ENCODE measurements at places on chromosomes 2 and 18.

GRCh38 chr2:13289310-13289709 is 572.6 kb downstream of the TRIB2 start:
- DNase-seq, result no peak

DNA sequence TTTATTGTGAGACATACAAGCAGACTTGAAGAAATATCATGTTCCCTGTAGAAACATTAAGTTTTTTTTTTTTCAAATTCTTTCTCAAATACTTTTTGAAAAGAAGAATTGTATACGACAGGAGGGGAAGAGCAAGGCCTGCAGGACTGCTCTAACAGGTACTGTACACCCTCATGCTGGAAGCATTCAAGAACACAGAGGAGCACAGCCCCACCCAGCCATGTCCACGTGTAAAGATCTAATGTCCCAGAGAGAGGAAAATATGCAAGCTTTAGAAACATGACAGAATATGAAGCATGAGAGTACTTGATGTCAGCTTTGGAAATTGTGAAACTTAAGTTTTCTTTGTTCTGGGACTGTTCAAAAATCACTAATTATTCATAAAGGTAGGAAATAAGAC is 191.6 kb downstream of the TTC32 start:
- no peak for DNase-seq

DNA sequence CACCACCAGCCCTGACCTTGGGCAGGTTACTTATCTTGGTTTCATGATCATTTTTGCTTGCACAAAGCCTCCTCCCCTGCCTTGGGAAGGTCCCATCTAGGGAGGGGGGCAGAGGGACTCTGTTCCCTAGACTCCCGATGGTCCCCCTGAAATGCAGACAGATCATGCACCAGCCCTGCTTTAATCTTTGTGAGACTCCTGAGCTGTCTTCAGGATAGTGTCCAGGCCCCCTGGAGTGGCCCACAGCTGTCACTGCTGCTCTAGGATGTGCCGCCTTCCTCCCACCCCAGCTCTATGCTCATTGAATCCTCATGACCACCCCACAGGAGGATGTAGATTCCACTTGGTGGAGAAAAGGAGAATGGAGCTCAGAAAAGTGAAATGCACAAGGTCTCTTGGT is 28.0 kb downstream of the PCARE start:
- DNase-seq, result no peak

- no peak for DNase-seq
Measured at GRCh38 chr2:174224665-174225288, 23.6 kb downstream of the OLA1 start.

DNA sequence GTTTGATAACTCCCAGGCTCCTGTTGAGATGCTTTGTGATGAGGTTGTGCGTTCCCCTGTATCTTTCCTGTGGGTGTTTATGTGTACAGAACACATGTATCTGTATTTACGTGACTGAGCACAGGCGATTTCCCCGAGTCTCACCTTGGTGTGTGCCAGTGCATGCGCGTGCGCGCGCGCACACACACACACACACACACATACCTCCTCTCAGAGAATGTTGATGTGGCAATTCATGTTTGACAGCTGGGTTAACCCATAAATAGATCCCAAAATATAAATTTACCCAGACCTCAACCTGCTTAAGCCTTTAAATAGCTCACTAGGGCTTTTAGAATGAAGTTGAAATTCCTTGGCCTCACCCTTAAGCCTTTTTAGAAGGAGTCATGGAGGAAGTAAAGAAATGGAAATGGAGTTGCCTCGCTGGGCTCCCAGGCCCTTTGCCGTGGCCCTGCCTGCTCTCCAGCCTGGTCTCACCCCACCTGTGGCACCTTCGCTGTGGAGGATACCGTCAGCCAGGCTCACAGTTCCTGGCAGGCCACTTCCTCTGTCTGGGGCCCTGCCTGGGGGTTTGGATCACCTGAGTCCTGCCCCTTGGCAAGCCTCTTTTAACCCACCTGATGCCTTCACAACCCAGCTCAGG is 20.3 kb downstream of the AGAP1 start:
- no peak for DNase-seq

- DNase-seq, result peak; percentile 49
Measured at GRCh38 chr18:36903215-36903928, 74.4 kb downstream of the KIAA1328 start.

- DNase-seq, result no peak
Measured at GRCh38 chr2:70979626-70980025, 1.2 kb downstream of the ANKRD53 start.

GRCh38 chr2:110149330-110150220 is 34.0 kb upstream of the MALL start:
- peak; percentile 74 for DNase-seq

DNA sequence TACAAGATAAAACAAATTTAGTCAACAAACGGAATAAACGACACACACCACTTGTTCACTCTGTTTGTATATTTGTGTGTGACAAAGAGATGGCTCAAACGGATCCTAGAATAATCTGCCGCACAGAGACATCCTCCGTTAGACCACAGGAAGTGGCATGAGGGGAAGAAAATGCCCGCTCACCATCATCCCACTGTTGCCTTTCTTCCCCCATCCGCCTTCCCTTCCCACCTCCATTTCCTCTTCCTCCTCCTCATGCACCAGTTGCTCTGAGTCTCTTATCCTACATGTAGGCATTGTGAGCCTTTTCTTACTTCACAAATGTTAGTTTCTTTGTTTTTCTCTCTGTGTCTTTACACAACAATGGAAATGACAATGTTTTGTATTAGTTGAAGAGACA is 228.5 kb upstream of the SMIM21 start:
- DNase-seq, result no peak

DNA sequence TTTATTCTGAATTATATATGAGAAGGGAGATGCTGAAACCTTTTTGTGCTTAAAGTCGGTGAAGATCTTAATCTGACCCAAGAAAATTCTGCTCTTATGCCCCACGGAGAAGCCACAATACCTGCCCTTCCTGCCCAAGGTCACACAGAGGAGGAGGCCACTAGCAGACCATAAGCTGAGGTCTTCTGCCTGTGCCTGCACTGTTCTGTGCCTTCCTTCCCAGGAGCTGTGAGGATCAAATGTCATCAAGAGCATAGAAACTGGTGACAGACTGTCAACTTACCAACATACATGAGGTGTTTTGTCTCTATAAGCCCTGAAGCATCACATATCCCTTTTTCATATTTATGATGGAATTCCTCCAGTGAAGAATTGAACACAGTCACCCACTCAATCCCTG is 233.3 kb downstream of the C1D start:
- DNase-seq, result no peak

- DNase-seq, result no peak
Measured at GRCh38 chr18:23730857-23731256, 41.6 kb downstream of the LAMA3 start.

GRCh38 chr2:29223851-29224692 is 108.9 kb downstream of the CLIP4 start:
- peak; percentile 72 for DNase-seq

GRCh38 chr2:123002660-123003248 is 1022.3 kb upstream of the CNTNAP5 start:
- no peak for DNase-seq

GRCh38 chr18:63409301-63409700 is 13.0 kb downstream of the VPS4B start:
- DNase-seq, result peak; percentile 30

GRCh38 chr2:3641841-3642421 is 16.1 kb upstream of the ALLC start:
- DNase-seq, result no peak

GRCh38 chr2:67379048-67379447 is 18.1 kb upstream of the ETAA1 start:
- no peak for DNase-seq

- no peak for DNase-seq
Measured at GRCh38 chr2:88450925-88451810, 1.3 kb downstream of the FOXI3 start.

DNA sequence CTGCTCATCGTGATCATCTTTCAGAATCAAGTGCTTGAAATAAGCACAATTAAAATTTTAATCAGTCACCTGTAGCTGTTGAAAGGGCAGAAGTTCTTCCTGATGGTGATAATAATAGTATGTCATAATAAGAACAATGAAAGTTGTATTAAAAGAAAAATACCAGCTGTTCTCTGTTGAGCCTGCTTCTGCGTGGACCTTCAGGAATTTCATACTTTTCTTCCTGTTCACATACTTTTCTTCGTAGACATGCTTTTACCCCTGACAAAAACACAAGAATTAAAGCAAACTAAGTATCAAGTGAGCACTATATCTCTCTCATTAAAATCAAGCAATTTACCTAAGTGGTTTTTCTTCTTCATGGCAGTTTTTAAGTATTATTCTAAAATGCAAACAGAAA is 79.2 kb downstream of the BARD1 start:
- peak; percentile 8 for DNase-seq

- peak; percentile 26 for DNase-seq
Measured at GRCh38 chr18:51196118-51196810, 1.2 kb downstream of the MEX3C start.

DNA sequence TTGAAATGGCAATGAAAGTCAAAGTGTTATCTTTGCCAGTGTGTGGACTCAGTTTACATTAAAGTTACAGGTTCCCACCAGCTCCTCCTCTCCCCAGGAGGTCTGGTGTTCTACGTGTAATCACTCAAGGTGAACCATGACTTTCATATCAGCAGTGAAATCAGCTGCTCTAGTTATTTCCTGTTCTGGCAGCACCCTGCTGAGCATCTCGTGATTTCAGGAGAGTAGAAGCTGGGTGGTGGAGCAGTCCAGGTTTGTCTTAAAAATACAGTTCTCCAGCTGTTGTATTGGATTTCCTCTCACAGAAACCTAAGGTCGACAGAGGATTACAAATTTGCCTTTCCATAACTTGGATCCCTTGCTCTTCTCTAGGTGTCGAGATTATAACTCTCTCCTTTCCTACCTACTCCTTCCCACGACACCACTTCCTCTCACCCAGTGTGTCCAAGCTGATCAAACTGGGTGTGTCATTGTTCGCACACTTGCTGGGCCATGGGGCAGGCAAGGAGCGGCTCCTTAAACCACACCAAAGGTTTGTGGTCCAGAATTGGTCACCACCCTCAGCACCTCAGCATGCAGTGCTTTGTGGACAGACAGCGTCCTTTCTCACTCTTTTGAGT is 13.0 kb upstream of the ARHGAP25 start:
- no peak for DNase-seq

DNA sequence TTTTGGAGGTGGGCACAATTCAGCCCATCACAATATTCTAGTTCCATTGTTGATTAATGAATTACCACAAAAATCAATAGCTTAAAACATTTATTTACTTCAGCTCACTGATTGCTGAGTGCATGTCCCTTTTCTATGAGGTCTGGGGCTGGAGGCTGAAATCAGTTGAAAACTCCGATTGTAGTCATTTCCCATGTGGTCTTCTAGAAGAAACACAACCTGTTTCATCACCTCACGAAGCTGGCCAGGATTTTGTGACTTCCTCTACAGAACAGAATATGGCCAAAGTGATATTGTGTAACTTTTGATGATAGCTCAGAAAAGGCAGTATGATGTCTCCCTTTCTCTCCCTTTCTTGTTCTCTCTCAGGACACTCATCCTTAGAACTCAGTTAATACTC is 44.1 kb upstream of the CYRIA start:
- DNase-seq, result no peak

GRCh38 chr2:234500394-234501006 is 3.6 kb upstream of the ARL4C start:
- peak; percentile 70 for DNase-seq

GRCh38 chr2:170554278-170554955 is 160.7 kb upstream of the SP5 start:
- no peak for DNase-seq

DNA sequence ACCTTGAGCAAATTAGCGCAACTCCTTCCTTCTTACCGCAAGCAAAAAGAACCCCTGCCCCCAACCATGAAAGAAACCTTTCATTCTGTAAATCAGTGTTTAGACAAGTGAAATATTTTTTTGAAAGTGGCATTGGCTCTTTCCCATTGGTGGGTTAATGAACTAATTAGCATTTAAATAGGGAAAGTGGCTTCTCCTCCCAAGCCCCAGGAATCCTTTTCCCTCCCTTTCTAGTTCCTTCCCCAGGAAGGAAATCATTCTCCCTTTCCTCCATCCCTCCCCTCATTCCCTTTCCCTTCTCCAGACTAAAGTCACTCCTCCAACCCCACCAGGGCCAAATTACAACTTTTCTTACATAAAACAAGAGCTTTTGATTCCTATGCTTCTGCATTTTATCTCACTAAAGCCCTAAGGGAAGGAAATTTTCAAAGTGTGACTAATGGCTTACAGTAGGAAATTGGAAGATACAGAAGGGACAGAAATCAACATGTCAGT is 22.9 kb upstream of the TYMS start:
- no peak for DNase-seq

DNA sequence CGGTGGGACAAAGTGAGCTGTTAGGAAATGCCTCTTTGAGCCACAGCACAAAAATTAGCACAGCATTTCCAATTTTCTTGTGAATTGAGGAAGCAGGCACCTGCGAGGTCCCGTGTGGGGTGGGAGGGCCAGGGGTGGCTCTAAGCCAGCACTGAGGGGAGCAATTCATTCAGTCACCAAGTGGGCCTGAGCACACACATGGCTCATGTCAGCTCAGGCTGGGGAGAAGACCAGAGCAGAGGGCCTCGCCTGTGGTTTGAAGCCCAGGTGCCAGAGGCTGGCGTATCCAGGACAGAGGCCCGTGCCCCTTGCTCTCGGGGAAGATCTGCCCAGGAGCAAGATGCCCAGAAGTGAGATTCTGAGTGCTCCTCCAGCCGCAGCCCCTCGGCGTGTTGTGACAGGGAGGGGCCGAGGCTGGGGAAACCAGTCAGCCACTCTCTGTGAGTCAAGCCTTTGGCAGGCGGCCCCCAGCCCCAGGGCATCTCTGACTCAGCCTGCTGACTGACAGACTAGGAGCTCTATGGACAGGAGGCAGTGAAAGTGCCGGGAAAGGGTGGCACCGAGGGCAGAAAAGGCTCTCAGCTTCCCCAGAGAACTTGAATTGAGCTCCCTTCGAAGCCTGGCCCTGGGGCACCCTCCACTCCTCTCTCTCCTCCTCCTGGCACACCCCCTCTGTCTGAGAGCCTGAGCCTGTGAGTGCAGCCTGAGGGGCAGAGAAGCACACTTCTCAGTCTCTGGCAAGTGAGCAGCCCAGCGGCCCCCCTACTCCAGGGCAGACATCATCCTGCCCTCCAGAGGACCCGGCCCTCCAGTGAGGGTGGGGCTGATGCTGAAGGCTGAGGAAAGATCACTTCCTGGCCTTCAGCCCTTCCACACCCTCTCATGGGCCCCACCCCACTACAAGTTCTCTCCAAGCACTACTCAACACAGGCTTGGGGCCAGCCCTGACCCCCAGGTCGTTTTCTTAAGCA is 32.3 kb downstream of the CYP26B1 start:
- DNase-seq, result peak; percentile 56

DNA sequence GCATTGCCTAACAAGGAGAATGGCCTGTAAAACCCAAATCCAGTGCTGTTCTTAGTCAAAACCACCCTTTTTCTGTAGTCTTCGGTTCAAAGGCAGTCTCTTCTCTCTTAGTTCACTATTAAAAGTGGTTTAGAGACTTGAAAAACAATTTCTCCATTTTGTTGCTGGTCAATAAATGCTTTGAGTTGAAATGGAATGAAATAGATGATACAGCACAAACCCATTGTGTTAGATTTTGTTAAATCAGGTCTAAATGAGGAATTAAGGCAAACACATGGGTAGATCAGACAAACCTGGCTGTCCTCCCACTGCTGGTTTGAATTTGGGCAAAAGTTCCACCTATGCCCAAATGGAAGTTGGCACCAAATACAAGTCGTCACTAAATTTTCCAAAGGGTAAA is 150.1 kb upstream of the SERTAD2 start:
- DNase-seq, result no peak

- DNase-seq, result no peak
Measured at GRCh38 chr2:30177440-30177839, 30.6 kb downstream of the YPEL5 start.
